ENCODE measurements at places on chromosomes 5 and 9. TPM values are rescaled to one million over a fixed set of nuclear protein-coding genes. Genes with fewer than 3 reads are reported as not detected.
A peak's percentile ranks its signal among the peaks of the same experiment; 100 is the strongest.

GRCh38 chr9:114837923-114838322 is 32.1 kb upstream of the TNFSF15 start:
- DNase-seq, result no peak

C1QTNF2 gene
- total RNA-seq, result 1.3 TPM

GRCh38 chr9:108842610-108843295 is 13.0 kb downstream of the ACTL7B start:
- DNase-seq, result no peak

IFNB1 gene
- total RNA-seq, result not detected

- DNase-seq, result peak; percentile 32
These were observed 694 bp downstream of the RMI1 start for GRCh38 chr9:83981126-83981871.

DNA sequence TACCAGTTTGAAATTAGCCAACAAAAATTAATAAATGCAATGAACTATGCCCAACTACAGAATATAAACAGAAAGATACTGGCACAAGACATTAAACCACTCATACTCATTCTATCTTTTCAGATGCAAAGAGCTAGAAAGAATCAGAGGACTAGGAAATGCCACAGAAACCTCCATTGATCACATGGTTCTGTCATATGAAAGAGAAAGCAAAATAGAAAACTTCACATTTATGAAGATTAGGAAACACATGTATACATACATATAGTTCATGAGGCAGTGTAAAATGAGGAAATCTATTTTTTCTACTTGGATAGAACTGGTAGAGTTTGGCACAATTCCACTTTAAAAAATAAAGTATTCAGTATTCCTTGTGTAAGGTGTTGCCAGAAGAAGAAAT is 275.1 kb upstream of the PTGER4 start:
- no peak for DNase-seq

DNA sequence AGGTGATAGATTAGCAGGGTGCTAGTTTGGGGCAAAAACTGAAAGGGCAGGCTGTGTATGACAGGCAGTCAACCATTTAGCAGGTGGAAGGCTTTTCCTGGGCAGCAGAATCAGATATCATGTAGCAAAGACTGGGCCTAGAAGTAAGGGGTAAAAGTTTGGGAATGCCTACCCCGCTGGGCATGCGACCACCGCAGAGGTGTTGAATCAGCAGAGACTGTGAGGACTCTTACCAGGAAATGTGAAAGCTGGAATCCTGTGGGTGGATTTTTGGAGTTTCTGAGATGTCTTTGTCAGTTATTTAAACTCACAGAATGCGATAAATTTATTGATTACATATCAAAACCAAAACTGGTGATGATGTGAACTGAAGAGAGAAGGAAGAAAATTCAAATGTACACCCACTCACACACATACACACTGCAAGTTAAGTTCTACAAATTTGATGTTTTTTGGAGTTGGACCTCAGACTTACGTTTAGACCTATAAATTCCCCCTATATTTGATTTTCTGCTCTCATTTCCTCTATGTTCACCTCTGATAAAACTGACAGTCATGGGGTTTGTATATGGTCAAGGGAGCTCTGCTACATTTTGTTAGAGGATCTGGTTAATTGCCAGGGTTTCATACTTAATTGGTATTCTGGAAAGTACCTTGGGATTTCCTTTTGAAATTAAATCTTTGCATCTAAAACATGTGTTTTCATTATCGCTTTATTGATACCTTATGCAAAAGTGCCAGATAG is 333.6 kb downstream of the CSNK1G3 start:
- DNase-seq, result no peak

DNA sequence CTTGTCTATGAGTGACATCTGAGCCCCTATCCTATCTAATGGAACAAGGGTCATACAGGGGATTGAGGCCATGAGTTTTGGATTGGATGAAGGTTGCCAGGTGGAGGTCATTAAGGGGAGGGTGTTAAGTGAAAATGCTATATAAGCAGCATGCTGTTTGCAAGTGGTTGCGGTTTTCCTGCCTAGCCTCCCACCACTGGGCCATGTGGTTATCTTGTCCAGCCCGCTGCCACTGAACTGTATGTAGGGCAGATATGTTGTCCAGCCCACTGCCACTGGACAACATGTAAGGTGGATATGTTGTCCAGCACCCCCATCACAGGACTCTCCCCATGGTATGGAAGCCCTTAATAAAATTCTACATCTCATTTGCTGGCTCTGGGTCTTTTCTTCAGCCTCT is 200.0 kb downstream of the FGF10 start:
- DNase-seq, result no peak

TERT gene
- not detected for total RNA-seq

DNA sequence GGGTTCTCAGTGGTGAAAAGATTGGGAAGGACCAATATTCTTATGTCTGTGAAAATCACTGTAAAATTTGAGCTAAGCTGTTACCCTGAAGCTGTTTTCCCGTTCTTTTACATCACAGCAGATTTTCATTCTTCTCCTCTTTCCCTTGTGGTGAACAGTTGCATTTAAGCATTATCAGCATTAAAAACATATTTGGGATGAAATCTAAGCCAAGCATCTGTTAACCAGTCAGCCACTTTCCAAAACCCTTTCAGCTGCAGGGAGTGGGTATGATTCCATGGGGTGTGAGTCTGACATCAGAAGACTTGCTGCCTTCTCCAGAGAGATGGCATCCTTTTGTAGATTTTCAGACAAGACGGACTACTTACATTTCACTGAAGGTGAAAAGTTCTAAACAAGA is 97.2 kb downstream of the TRIO start:
- no peak for DNase-seq

INIP gene
- total RNA-seq, result 15.1 TPM

- DNase-seq, result peak; percentile 66
These were observed 4.3 kb upstream of the IL17B start for GRCh38 chr5:149383399-149383798.

GRCh38 chr5:892394-893136 is at the start of the genes BRD9 and TRIP13:
Gene BRD9 (minus strand): TSS chr5:892801. CDS start chr5:892657, 144 bp downstream.
Gene TRIP13 (plus strand): TSS chr5:892884. CDS start chr5:892999, 115 bp downstream.
- DNase-seq, result peak; percentile 92

GABRB2 gene
- total RNA-seq, result 0.25 TPM

GRCh38 chr5:88558366-88558765 is 289.7 kb upstream of the TMEM161B start:
- no peak for DNase-seq
